ENCODE measurements at places on chromosomes 11 and 22.

GRCh38 chr11:64298966-64299846, 952 bp upstream of the CATSPERZ start:
- DNase-seq: no peak

DNA sequence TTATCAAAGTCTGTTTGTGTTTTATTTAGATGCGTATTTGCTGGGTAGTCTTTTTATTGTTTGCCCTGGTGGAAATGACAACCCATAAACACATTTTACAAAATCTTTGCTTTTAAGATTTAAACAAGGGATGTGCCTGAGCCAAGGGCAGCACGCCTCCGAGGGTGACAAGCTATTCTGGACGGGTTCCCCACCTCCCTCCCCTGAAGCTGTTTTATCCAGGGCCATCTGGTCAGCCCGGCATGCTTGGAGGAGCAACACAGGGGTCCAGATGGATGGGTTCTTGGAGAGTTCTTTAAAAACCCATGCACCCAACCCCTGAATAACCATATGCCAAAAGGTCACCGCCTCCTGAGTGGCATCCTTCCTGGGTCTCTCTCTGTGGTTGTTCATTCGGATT, 408.9 kb downstream of the OPCML start:
- DNase-seq: no peak

DNA sequence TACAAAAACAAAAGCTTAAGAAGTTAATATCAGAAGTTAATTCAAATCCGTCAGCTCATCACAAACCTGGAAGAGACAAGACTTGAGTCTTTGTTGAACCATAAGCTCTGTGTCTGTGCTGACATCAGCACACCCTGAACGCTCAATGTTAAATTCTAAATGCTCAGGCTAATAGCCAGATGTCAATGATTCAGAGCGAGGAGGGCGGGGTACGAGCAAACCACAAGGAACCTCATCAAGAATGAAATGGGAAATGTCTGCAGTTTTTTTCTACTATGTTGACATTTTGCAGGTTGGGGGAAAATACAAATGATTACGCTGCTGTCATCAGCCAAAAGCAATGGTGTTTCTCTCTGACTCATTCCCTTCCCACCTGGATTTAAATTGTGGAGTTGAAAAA, 1057.2 kb downstream of the NTM start:
- DNase-seq: no peak

DNA sequence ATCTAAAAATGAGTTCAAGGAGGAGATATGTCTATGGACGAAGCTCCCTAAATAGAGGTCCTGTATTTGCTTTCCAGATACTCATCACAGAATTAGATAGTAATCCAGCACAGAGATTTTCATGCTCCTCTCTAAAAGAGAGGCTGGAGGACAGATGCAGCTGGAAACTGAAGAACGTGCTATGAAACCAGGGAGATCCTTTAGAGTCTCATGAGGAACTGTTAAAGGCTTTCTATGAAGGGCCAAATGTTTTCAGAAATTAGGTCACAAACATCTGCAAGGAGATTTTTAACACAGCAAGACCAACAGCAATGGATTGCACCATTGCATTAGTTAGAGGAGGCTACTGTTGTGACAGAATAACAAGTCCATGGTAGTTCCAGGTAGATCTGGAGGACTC, 95.6 kb upstream of the ARHGAP20 start:
- no peak for DNase-seq

- no peak for DNase-seq
These were observed 447.1 kb downstream of the TBC1D22A start for GRCh38 chr22:47209547-47210023.

- no peak for DNase-seq
These were observed 5.0 kb downstream of the TBC1D22A start for GRCh38 chr22:46767249-46767985.

DNA sequence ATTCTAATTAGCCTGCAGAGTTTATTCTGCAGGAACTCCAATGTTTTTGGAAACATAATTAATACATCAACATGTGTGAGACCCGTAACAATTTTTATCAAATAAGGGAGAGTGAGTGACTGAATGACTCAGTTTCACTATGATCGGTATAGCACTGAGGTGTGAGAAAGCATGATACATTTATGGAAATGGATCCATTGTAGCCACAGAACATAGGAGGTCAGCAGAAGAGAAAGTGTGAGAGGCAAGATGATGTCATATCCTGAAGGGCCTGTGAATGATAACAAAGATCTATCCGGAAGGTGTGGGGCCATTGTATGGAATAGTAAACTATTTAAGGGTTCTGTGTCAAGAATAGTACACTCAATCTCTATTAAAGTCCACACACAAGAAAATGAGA, 1406.1 kb upstream of the TENM4 start:
- no peak for DNase-seq

DNA sequence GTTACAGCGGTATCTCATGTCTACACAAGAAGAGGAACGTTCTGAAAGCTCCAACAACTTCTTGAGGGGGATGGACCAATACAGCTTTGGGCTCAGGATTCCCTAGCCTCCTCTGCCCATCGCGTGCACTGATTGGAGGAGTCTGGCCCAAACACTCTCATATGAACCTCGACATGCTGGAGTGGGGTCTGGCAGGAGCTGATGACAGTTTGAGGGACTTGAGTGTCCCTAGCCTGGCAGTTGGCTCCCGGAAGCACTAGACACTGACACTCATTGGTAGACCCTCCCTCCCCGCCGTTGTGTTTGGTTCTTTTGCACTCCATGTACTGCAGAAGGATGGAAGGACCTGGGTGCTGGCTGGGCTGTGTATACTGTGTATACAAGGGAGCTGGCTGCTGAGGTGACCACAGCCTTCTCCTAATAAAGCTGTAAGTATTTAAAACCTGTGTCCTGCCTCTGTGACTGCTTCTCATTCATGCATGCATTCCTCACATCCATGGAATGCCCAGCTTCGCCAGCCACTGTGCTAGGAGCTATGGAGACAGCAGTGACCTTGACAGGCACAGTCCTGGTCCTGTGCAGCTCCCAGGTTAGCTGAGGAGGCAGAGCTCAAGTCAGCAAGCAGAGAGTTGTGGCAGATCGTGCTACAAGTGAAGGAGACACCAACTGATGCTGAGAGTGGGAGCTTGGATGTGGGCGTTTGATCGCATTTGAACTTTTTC, 27.9 kb downstream of the ADAMTS15 start:
- DNase-seq: no peak

DNA sequence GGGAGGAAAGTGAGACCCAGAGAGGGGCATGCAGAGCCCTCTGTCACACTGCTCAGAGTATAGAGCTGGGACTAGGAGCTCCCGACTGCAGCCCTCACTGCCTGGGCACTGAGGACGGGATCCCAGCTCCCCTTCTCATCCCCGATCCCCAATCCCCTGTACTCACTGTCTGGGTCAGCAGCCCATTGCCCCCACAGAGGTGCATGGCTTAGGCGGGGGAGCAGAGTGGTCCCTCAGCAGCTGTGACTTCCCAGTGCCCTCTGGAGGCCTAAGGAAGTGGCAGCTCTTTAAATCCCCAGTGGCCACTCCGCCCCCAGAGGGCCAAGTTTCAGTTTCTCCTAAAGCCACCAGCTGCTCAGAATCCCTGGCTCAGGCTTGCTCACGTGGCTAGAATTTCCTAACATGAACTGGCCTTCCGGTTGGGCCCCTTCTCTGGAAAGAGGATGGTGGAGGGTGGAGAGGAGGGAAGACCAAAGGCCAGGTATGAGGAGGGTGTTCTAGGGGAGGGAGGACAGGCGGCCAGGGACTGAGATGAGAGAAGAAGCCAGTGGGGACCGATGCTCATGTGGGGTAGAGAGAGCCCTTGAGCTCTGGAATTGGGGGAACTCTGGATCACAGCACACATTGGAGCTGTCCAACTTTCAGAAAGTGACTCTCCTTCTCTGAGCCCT, at the start of gene BATF2:
BATF2 (minus strand) TSS at position 262 of the 671 bp plus-strand sequence; CDS start at position 205, 57 bp downstream.
- no peak for DNase-seq

DNA sequence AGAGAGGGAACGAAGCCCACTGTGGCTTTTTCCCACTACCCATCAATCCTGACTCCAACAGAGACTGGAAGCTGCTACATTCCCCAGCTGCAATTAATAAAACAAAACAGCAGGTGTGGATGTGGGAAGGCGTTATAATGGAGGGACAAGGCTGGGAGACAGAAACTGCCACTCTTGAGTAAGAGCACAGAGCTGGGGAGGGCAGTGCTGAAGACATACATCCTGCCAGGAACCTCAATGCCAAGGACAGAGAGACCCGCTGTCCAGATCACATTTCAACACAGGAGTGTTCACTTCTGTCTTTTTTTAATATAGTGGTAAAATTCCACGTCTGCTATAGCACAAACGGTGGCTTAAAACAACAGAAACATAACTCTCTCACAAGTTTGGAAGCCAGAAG, 94.5 kb downstream of the LARGE1 start:
- no peak for DNase-seq

DNA sequence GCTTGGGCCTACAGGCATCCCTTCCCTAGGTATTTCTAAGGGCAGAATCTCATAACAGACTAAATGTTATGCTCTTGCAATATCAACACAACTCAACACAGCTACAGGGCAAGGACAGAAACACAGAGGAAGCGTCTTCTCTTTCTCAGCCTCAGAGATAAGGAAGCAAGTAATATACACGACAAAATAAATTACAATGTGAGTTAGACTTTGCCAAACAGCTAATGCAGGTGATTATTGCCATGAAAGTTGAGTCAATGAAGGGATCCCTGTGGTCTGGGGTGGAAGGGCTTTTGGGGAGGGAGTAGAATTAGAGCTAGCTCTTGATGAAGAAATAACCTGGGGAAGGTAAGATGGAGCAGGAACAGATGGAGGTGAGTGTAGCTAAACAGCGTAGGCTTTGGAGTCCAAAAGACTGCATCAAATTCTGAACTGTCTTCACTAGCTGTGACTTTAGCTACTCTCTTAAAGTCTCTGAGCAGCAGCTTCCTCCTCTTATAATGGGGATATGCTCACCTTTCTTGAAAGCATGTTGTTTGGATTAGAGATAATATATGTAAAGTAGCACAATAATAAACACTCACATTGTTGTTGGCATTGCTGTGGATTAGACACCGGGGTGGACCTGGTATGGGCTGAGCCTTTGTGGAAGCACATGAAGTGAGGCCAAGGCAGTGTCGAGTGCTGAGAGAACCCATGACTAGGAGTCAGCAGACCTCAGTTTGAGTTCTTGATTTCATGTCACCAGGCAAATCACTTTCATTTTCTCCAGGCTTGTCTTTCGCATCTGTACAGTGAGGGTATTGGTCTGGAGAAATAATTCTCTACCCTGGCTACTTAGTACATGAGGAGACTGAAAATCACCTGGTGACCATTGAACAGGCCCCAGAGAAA, 41.0 kb upstream of the AQP11 start:
- no peak for DNase-seq

DNA sequence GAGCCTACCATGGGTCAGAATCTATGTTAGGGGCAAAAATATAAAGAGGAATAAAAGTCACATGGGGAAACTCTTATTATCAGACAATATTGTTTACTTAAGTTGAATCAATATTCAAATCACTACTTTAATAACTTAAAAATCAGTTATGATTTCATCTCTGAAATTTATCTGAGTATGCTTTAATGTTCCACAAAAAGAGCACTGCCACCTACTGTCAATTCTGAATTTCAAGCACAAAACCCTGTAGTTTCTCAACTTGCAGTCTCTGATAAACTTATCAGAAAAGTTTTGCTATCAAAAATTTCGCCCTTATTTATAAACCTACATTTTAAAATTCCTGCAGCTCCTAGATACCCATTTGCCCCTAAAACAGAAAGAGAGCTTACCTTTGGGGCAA, 47.3 kb downstream of the RDX start:
- DNase-seq: no peak

DNA sequence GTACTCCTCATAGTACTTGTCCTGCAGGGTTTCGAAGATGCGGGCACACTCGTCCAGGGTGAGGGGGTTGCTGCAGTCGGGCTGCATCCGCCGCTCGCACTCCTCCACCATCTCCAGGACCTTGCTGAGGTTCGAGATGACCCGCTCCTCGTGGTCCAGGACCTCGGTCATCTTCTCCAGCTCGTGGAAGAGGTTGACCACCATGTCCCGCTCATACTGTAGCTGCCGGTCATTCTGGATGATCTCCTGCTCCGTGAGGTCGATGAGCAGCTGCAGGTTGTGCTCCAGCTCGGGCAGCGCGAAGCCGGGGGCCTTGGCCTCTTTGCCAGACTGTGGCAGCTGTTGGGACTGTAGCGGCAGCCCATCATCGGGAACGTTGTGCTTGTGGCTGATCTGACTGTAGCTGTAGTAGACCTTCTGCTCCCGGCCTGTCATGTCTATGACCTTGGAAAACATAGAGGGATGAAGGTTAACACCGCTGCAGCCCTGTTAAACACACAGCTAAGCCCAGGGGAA, 13.0 kb downstream of the TFIP11 start:
- DNase-seq: no peak

DNA sequence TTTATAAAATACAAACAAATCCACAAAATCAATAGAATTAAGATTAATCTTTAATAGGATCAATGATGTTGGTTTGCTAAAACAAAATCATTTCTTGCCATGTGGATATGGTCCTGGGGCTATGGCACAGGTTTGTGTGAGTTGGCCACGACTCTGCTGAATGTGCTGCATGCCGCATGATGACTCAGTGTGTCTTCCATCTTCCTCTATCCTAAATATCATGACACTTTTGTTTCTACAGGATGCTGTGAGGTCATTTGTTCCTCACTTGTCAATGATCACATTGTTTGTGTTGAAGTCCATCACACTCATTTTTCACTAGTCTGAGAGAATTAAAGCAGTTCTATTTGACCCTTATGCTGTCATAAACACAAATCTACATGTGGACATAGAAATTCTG, 167.2 kb upstream of the ZBED5 start:
- no peak for DNase-seq

- no peak for DNase-seq
These were observed 545 bp upstream of the TIRAP start for GRCh38 chr11:126282361-126282735.

GRCh38 chr11:10742460-10743208, 8.4 kb upstream of the CTR9 start:
- DNase-seq: peak; percentile 48

GRCh38 chr11:113308601-113309000, 5.8 kb upstream of the TTC12 start:
- no peak for DNase-seq

DNA sequence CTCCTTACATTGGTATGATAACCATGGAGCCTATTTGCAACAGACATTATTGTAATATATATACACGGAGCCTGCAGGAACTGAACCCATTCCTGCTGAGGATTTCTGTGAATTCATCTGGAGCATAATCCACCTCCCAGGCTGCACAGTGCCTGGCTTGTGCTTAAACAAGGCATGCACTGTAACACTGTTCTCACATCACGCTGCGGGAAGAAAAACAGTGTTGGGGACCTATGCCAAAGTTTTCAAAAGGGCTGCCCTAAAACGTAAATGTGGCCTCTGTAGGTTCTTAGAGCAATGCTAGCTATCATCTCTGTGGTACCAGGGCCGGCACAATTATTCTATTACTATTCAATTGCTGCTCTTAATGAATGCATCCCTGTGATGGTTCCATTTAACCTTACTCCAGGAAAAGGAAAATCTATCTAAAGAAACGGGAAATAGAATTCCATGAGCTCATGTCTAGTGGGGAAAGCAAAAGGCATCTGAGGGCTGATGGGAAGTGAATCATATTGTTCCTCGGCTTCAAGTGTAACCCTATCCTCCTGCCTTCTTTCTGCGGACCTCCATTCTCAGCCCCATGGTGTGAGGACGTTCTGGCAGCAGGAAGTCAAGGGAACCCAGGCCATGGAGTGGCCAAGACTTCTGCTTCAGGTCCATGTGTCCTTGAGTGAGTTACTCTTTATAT, 525.5 kb downstream of the SOX6 start:
- DNase-seq: no peak

All from amniotic stem cell (primary cell).